ENCODE measurements at places on chromosomes 3 and 15.

DNA sequence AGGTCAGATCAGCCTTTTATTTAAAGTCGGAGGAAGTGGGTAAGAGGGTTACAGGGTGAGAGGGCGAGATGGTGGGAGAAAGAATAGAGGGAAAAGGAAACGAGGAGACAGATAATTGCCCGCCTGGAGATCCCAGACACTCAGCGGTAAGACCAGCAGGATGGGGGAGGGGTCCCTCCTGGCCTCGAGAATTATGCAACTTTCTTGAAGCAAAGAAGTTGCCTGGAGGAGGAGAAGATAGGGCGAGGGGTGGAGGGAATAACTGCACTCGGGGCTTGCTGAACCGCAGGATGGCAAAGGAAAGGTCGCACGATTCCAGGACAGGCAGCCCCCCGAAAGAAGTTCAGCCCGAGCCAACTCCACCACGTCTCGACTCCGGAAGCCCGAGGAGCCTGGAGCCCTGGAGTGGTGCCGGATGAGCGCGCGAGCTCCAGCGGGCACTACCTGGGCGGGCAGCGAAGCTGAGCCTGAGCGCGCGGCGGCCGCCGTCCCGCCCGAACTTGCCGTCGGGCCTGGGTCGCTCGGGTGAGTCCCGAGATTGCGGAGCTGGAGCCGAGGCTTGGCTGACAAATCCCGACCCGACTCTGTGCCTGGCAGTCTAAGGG, 402 bp downstream of the WWTR1 start:
- no peak for DNase-seq

- no peak for DNase-seq
These were observed 35.9 kb downstream of the TUBGCP4 start for GRCh38 chr15:43406808-43407207.

DNA sequence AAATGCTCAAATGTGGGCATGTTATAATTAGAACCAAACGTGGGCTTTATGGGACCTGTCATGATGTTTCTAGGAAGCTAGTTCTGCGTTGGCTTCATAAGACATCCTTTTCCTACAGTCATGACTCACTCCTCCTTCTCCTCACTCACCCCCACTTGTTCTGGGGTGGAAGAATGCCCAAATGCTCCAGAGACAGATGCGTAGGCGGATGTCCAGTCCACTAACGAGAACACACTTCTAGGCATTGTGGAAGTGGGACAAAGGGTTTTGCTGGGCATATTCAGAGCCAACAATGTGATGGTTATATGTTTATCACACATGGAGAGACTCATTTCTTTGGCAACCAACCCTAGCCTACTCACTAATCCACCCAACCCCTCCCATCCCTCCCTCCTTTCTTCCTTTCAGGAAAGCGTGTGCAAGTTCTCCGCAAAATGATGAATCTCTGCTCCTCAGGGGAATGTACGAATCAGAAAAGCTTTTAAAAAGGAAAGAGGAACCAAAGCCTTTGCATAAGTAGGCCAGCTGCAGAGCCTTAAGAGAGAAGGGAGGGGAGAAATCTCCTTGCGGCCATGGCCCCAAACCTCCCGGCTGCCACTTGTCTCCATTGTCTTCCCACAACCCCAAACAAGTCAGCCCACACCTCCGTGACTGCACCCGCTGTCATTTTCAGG, 123.0 kb upstream of the SPRED1 start:
- peak; percentile 88 for DNase-seq

GRCh38 chr15:26893351-26894065, 26.6 kb downstream of the GABRA5 start:
- DNase-seq, result no peak

GRCh38 chr15:69161079-69161877, 843 bp downstream of the GLCE start:
- DNase-seq, result peak; percentile 59

GRCh38 chr15:101530224-101530958, 40.9 kb upstream of the PCSK6 start:
- DNase-seq, result no peak

DNA sequence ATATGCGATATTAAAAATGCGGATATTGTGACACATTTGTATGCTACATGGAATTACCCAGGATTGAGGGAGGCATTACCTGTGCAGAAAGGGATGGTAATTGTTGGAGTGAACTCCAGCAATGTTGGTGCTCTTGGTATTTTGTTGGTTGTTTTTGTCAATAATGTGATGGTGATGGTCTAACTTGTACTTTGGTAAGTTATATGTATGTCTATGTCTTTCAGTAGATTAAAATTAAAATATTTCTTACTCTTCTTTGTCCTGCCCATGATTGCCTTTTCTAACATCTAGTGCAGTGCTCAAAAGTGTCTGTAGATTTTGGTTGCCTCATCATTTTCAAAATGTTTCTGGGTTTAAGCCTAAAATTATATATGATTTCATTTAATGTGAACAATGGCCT, 192.7 kb downstream of the ROBO2 start:
- no peak for DNase-seq

DNA sequence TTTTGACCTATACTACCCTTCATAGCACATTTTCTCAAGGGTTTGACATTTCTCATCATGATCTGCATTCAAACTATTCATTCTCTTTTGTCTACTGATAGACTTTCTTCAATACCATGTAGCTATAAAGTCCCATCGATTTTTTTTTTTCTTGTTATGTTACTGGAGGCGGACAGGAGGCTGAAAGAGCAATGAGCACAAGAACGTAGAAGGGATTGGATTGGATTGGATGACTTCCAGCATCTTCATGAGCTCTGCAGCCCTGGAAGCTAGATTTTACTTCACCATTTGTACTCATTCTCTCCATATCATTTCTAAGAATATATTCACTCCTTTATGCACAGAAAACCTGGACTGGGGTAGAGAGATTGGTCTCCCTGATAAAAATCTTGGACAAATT, 43.2 kb downstream of the DUT start:
- no peak for DNase-seq

GRCh38 chr3:14616606-14617507, 34.7 kb upstream of the CCDC174 start:
- DNase-seq, result no peak

DNA sequence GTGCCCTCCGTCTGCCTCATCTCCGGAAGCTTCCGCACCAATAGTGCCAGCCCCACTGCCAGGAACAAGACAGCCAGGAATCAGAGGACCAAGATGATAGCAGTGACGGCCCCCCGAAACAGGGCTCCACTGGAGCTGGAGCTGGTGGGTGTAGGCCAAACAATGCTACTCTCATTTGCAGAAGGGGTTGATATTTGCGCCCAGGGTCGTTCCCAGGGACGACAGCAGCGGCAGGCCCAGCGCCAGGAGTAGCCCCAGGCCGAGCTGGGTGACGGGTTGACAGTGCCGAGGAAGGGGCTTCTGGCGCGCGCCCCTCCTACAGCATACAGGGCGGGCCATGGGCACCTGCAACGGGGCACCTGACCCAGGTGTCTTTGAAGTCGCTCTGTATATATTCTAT, 301.4 kb downstream of the CNTN6 start:
- no peak for DNase-seq

- DNase-seq, result no peak
These were observed 163.3 kb downstream of the MEX3B start for GRCh38 chr15:81882504-81882903.

GRCh38 chr3:40229963-40230362, 79.5 kb upstream of the EIF1B start:
- no peak for DNase-seq

- DNase-seq, result no peak
These were observed 14.1 kb downstream of the SLCO3A1 start for GRCh38 chr15:91867581-91868026.

GRCh38 chr3:26712211-26713026, 89.8 kb downstream of the LRRC3B start:
- DNase-seq, result peak; percentile 15

GRCh38 chr3:1346386-1346785, 253.6 kb downstream of the CNTN6 start:
- no peak for DNase-seq

- no peak for DNase-seq
These were observed 55.7 kb upstream of the PLXND1 start for GRCh38 chr3:129662191-129662608.
